ENCODE measurements at places on chromosomes 13 and 19. TPM values are rescaled to one million over a fixed set of nuclear protein-coding genes. Genes with fewer than 3 reads are reported as not detected.

- DNase-seq: peak; percentile 79
Observed at GRCh38 chr19:45882652-45883585, 3.0 kb downstream of the IRF2BP1 start.

- no peak for DNase-seq
Observed at GRCh38 chr19:31118986-31119385, 230.2 kb downstream of the TSHZ3 start.

GRCh38 chr19:51365965-51366388 is at the start of gene ETFB:
ETFB (minus strand) TSS chr19:51366388; CDS start chr19:51366326, 62 bp downstream.
- no peak for DNase-seq

- DNase-seq: no peak
Observed at GRCh38 chr13:111559612-111560403, 239.4 kb downstream of the TEX29 start.

GRCh38 chr19:1665565-1666047 is 13.2 kb upstream of the TCF3 start:
- no peak for DNase-seq

DNA sequence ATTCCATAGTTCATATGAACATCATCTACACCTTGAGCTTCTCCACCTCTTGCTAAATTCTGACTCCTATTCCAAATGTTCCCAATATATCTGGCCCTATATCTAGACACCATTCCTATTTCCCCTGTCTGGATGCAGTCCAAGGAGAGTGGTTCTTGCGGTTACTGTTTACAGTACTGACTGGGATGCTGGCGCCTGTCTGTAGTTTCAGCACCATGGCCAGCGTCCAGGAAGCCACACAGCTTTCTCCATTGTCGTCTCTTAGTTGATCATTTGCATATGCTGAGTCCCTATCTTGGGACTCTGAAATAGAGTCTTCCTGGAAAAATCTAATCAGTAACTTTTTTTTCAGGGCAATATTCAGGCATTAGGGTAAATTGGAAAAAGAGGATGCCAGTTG is 14.9 kb downstream of the LAIR2 start:
- DNase-seq: peak; percentile 19

GRCh38 chr13:110557610-110558305 is 3.8 kb downstream of the RAB20 start:
- DNase-seq: no peak

DNA sequence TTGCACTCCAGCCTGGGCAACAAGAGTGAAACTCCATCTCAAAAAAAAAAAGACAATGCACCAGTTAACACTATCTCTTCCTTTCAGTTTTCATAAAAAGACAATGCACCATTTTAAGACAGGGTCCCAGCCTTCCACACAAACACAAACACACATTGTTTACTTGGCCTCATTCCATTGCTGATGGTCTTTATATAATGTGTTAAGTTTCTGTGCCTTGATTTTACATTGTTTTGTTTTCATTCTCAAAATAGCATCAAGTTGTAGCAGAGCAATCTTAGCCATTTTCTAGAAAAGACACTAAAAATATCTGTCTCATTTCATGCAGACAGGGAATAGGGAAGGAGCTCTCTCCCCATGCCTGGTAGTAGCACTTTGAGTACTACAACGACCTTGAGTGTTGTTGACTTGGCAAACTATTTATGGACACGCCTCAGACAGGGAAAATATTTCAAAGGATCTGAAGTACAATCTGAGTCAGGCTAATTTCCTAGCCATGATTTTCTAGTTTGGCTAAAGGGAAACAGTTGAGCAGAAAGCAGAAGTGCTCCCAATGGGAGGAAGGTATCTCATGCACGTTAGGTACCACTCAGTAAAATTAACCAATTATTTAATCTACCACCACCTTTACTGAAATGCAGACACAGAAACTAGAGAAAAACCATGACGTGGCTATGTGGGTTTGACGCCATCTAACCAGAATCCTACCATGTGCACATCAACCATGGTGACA is 120.6 kb downstream of the ABCC4 start:
- DNase-seq: no peak

DNA sequence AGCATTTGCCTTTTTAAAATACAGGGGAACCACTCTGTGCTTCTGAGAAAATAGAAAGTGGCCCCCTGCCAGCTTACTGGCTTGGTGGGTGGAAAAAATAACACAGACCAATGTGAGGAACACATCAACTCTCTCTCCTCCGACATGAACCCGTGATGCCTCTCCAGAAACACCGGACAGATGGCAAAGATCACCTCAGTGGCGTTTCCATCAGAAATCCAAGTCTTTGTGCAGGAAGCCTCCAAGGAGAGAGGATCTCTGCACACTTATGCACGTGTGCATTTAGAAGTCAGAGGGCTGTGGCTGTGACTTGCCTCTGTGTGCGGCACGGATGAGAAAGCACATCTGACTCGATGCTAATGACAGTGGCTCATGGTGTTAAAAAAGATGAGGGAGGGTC is 112.3 kb upstream of the KLF12 start:
- no peak for DNase-seq

- DNase-seq: no peak
Observed at GRCh38 chr19:10338940-10339339, 484 bp downstream of the ICAM3 start.

DNA sequence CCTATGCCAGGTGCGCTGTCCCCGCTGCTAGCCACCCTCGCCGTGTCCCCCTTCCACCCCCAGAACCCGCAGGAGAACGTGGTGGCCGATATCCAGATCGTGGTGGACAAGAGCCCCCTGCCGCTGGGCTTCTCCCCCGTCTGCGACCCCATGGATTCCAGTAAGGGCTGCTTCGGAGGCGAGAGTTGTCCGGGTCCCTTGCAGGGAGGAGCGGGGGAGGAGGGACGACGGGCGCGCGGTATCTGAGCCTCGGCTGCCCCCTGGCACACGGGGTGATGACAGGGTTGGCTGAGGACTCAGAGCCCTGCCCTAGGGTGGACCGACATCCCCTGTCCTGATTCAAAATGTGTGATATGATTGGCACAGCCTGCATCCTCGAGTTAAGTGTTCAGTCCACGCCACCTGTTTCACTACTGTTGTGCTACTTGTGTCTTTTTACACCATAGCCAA is 653 bp downstream of the MVB12A start:
- DNase-seq: no peak

GRCh38 chr19:4327252-4327876 is 11.3 kb downstream of the STAP2 start:
- DNase-seq: no peak

DNA sequence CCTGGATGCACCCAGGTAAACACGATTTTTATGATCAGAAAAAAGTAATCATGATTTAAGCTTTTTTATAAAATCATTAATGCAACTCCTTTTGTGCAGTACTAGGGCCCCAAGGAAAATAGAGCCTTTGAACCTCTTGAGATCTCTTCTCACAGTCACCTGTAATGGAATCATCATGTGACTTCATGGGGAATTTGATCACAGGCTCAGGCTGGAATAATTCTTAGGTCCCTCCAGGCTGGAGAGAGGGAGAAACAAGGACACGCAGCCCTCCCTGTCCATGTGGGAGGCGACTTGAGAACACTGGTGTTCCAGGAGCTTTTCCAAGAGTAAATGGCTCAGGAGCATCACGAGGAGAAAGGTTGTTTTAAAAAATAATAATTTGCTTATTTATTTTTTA is 156.1 kb downstream of the NUFIP1 start:
- no peak for DNase-seq

- DNase-seq: no peak
Observed at GRCh38 chr19:46950526-46951170, 69.0 kb upstream of the NPAS1 start.

- no peak for DNase-seq
Observed at GRCh38 chr13:99045396-99045795, 67.5 kb upstream of the DOCK9 start.

DNA sequence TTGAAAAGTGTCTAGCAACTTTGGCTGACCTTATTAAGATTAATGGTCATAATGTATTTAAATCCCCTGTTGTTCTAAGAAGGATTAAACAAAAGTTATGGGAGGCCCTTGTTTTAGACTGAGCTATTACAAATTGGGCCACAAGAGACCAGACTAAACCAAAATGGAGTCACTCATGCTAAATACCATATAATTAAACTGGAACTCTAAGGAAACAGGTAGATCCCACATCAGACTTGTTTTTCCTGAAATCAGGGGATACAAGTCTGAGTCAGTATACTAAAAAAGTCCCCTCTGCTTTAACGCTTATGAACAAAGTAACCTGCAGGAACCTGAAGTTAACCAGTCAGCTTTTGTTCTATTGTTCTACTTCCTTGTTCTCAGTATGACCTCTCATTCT is 305.9 kb upstream of the SGCG start:
- no peak for DNase-seq

DNA sequence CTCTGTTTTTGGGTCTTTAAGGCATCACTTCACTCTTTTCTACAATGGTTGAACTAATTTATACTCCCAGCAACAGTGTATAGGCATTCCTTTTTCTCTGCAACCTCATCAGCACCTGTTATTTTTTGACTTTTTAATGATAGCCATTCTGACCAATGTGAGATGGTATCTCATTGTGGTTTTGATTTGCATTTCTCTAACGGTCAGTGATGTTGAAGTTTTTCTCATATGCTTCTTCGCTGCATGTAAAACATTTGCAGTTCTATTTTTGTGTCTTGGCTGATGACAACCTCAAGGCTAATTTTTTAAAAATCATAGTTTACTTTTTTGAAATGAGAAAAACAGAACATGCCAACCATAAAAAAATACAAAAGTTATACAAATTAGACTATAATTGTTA is 258.2 kb upstream of the EDNRB start:
- DNase-seq: no peak

The S1PR4 gene
- not detected for total RNA-seq

The MEF2B gene
- not detected for total RNA-seq

The SELENOV gene
- not detected for total RNA-seq

The HSH2D gene
- not detected for total RNA-seq
